OCI-M1 (cell line): ENCODE measurements at places on chromosomes 7 and 10.

DNA sequence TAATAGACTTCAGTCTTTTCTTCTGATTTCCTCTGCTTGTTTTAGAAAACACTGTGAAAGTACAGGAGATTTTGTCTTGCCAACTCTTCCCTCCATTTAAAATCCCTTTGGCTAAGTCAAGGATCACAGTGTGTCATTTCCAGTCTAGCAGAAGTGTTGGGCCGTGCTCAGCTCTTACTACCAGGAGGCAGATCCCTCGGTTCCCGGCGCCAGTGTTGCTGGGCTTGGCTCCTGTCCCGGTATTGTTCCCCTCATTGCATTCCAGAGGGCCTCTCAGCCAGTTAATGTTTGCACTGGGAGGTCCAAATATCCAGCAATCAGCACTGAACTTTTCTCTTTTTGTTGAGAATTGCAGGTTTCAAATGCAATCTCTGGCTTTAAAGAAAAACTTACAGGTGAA lies 612.1 kb upstream of the MGMT start:
- no peak for DNase-seq

- no peak for DNase-seq
Measured at GRCh38 chr10:48990226-48990625, 50.6 kb upstream of the LRRC18 start.

GRCh38 chr10:29650552-29650944 lies 15.8 kb upstream of the SVIL start:
- DNase-seq, result no peak

DNA sequence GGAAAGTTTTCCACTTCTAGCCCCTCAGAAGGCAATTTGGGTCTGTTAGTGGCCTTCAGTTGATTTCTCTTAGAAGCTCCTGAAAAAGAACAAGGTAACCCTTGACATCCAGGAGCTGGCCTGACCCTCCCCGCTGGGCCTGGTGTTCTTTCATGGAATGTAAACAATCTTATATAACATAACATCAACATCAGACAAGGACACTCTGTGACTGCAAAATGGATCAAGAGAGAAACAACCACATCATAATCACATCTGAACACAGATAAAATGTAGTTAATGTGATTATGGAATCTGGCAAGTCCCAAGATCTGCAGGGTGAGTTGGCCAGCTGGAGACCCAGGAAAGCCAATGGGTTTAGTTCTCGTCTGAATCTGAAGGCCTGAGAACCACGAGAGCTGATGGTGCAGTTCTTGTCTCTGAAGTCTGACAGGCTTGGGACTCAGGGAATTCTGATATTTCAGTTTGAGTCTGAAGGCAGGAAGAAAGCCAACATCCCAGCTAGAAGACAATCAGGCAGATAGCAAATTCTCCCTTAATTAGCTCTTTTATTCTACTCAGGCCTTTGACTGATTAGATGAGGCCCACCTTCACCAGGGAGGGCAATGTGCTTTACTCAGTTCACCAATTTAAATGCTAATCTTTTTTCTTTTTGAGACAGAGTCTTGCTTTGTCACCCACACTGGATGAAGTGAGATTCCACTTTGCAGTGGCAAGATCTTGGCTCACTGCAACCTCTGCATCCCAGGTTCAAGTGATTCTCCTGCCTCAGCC lies 91.4 kb upstream of the NAMPT start:
- DNase-seq, result no peak

DNA sequence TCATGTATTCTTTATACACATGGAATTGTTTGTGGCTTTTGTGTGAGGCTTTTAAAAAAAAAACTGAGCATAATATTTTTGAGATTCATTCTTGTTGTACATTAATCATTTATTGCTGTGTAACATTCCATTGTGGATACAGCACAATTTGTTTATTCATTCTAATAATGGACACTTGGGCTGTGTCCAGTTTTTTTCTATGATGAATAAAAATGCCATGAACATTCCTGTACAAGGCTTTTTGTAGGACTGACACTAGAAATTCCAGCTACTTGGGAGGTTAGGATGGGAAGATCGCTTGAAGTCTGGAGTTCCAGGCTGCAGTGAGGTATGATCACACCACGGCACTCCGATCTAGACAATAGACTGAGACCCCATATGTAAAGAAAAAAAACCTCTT lies 254.3 kb upstream of the CACNA2D1 start:
- no peak for DNase-seq

DNA sequence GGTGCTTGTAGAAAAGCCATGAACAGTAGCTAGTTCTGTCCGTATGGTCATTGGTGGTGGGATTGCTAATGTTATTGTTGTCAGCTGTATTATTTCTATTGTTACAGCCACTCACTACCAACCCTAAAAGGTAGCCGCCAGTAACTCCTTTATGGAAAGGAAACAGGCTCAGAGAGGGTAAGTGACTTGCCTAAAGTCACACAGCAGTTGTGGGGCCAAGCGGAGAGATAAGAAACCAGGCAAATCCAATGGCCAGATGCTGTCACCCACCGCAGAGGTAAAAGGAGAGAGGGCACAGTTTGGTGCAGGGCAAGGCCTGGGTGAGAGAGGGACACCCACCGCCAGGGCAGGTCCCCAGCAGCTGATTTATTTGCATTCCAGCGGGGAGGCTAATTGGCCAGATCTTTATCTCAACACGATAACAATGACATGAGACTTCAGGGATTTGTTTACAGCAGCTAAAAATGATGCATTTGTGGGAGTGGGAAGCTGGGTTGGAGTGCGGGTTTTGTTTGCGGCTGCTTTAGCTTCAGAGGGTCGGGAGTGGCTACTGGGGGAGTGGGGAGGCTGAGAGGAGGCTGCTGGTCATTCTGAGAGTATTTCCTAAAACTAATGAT lies 8.6 kb upstream of the NKX2-3 start:
- no peak for DNase-seq

DNA sequence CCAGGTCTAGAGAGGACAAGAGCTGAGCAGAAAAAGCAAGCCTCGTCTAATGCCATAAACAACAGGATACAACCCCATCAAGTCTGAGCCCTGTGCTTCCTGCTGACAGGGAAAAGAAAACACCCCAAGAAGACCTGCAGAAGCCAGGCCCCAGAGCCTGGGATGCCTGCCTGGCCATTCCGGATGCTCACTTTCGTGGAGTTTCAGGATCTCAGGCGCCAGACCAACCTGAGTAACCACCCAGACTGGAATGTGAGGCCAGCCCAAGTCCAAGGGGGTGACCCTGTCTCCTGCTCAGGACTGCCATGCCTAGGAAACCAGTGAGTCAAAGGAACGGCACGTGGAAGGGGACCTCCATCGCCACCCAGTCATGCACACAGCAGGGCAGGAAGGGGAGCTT lies 74.3 kb downstream of the PLXNA4 start:
- no peak for DNase-seq

DNA sequence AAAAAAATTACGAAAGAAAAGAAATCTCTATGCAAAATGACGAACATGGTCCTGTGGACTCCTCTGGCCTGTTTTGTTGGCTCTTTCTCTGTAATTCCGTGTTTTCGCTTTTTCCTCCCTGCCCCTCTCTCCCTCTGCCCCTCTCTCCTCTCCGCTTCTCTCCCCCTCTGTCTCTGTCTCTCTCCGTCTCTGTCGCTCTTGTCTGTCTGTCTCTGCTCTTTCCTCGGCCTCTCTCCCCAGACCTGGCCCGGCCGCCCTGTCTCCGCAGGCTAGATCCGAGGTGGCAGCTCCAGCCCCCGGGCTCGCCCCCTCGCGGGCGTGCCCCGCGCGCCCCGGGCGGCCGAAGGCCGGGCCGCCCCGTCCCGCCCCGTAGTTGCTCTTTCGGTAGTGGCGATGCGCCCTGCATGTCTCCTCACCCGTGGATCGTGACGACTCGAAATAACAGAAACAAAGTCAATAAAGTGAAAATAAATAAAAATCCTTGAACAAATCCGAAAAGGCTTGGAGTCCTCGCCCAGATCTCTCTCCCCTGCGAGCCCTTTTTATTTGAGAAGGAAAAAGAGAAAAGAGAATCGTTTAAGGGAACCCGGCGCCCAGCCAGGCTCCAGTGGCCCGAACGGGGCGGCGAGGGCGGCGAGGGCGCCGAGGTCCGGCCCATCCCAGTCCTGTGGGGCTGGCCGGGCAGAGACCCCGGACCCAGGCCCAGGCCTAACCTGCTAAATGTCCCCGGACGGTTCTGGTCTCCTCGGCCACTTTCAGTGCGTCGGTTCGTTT lies 83.5 kb upstream of the SLF2 start:
- DNase-seq, result no peak

- DNase-seq, result no peak
Measured at GRCh38 chr10:6310977-6311376, 108.2 kb downstream of the PFKFB3 start.

DNA sequence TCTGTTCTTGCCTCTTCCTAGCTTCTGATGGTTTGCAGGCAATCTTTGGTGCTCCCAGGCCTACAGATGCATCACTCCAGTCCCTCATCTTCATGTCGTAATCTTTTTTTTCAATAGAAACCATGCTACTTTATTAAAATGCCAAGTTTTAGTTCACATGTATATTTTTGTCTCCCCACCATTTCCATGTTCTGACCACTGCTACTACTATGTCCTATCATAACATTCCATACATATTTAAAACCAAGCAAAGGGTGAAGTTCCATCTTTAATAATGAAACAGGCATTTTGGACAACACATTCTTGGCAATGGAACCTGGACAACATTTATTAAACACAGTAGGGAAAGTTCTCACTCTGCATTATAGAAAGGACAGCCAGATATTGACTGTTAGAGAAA lies 58.8 kb downstream of the ZNF518A start:
- no peak for DNase-seq

- no peak for DNase-seq
Measured at GRCh38 chr7:149644754-149645153, 128.6 kb downstream of the ZNF467 start.

DNA sequence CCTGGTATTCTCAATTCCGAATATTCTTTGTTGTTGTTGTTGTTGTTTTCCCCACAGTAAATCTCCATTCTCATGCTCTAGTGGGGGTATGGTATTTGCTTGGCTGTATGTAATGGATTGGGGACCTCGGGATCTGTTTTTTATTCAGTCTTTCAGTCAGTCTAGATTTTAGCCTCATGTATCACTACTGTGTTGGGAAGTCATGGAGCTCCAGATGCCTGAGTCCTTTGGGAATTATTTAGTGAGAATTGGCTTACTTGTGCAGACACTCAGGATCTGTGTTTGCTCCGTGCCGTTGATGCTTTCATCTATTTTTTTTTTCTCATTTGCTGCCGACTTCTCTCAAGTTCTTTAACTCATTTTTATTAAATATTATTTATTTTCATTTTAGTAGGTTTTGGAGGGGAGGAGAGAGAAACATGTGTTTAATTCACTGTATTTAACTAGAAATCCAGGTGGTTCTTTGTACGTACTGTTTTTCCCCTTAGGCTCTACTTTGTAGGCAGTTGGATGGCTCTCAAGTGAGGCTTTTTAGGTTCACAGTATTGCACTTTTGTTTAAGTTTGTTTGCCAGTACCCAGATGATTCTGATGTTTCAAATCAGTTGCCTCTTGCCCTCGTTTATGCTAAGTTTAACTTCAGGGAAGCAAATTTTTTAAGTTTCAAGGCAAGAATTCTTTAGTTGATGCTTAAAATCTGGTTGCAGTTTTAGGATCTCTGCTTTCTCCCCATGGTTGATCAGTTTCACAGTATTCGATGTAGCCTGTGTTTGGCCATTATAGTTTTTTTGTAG lies 36.9 kb downstream of the ZNRF2 start:
- peak; percentile 43 for DNase-seq

DNA sequence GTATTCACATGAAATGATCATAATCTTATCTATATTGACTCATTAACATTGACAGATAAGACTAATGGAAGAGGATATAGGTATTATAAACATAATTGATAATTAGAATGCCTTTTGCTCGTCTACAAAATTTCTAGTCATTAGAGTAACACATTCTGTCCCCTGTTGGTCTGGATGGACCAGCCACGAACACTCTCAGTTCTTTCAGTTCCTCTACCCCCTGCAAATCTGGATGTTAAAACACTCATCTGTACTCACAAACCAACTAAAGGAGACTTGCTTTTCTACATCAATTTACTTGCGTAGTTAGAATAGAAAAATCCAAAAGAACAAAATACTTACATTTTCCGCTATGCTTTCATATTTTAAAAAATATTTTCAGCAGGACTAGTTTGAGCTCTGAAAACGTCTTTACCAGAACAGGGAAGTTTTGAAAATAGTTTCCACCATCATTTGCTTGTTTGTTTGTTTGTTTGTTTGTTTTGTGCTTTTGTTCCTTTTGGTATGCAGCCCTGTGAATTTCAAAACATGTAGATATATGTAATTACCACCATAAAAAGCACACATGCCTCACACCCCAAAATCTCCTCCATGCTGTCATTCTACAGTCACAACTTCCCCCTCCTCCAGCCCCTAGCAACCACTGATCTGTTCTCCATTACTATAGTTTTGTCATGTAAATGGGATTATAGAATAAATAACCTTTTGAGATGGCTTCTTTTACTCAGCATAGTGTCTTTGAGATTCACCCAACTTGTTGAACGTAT lies 103.8 kb downstream of the FZD1 start:
- DNase-seq, result no peak

DNA sequence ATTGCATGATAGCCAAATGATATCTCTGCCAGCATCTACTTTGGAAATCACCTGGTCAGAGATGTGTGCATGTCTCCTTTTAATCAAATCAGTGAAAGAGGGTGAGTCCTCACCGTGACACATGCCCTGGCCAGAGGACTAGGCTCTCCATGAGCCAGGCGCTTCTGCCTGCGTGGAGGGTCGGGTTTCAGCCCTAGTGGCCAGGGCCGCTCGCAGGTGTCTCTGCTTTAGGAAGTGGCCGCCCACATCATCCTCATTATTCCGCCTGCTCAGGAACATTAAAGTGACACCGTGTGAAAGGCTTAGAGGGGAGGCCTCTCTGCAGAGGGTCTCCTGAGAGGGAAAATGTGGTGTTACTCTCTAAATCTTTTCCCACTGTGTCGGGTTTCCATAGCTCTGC lies 173.6 kb upstream of the PRKCQ start:
- no peak for DNase-seq

DNA sequence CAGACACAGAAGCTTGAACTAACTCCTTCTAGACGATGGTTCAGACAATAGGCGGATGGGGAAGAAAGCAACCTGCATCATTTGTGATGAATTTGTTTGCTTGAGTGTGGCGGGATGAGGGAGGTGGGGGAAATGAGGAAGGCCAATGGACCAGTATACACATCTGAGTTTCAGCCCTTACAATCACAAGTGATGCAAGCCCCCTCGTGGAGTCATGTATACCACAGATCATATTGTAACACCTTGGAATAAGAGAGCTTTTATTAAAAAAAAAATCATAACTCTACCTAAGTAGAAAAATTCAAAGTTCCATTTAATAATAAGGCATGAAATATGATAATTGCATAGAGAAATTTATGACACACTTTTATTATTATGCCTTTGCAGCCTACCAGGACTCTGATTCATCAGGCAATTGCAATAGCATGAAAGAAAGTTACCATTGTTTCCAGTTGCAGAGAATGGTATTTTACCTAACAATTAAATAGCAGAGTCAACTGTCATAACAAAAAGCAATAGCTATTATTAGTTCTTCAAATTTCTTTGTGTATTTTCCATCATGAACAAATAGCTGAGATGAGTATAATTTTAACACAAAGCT lies 230.2 kb upstream of the AKR1E2 start:
- DNase-seq, result no peak

- no peak for DNase-seq
Measured at GRCh38 chr10:101261702-101262101, 32.4 kb upstream of the LBX1 start.

- no peak for DNase-seq
Measured at GRCh38 chr10:32163071-32163761, 107.0 kb upstream of the KIF5B start.
